ENCODE measurements at places on chromosomes 1 and 21.

GRCh38 chr21:27418346-27418745, 451.5 kb upstream of the ADAMTS5 start:
- no peak for DNase-seq

- DNase-seq, result no peak
These were observed 8.4 kb upstream of the PRMT2 start for GRCh38 chr21:46626975-46627501.

DNA sequence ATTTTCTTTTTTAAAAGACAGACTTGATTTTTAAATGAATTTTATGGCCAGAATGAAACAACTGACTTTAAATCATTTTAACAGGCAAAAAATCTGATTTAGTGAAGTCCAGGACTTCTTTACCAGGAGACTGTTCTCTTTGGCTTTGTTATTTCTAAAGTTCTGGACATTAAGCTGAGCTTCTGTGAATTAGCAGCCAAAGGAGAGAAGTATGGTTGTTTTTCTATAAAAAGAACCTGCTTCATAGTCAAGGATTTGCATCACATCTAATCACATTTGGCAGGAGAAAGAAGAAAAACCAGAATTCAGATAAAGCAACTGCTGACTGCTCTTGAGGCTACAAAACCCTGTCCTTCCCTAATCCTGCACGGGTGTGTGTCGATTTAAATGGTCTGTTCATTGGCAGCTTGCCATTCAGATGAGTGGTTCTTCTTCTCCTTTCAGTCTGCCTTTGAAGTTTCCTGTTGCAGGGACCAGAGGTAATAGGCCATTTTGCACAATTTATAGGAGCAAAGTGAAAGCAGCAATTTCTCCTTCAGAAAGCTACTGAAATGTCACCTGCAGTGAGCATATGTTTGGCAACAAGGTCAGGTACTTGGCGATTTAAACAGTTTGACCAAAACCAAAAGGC, 215.4 kb downstream of the OLFM3 start:
- no peak for DNase-seq

- no peak for DNase-seq
These were observed 235.2 kb upstream of the RAB4A start for GRCh38 chr1:229035748-229036082.

GRCh38 chr1:116409751-116410191, 36.7 kb downstream of the ATP1A1 start:
- DNase-seq, result no peak

DNA sequence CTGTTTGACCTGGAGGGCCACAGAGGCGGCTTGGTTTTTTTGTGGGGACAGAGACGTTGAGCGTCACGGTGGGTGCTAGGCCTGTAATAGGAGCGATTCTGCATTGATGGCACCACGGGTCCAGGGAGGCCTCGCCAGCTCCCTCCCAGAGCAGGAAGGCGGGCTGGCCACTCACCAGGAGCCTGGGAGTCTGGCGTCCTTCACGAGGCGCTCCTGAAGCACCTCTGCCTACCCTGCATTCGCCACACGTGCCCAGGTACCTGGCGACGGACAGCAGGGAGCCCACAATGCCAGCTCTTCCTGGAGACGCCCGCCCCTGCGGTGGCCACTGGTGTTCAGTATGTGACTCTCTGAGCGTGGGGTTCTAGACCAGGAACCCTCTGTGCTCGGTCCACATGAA, 69.9 kb upstream of the TRAPPC10 start:
- no peak for DNase-seq

GRCh38 chr21:42377211-42377950, 11.0 kb upstream of the TFF1 start:
- DNase-seq, result no peak

- no peak for DNase-seq
These were observed 147.5 kb downstream of the FOXD2 start for GRCh38 chr1:47585141-47585902.

GRCh38 chr1:18157352-18157751, 49.8 kb downstream of the IGSF21 start:
- no peak for DNase-seq

GRCh38 chr1:117321680-117322609, 45.3 kb upstream of the MAN1A2 start:
- no peak for DNase-seq

- DNase-seq, result no peak
These were observed 40.0 kb upstream of the CACNA1E start for GRCh38 chr1:181443231-181443853.

GRCh38 chr1:110722807-110723206, 48.1 kb upstream of the KCNA3 start:
- DNase-seq, result no peak

DNA sequence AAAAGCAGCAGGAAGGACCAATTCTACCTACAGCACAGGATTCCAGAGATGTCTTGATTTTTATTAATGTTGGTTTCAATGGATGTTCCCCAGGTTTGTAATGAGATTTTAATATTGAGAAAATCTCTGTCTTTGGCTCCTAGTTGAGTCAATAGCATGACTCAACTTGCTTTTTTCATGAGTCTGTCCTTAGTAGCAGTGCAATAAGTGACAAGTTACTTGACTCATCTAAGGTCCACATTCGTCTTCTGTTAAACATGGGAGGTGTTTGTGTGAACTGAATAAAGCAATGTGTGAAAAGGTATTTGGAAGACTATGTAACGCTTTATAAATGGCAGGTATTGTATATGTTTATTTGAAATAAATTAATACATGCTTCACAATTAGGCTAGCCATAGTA, 645.0 kb upstream of the PTBP2 start:
- DNase-seq, result no peak

GRCh38 chr1:161052899-161053298, 7.1 kb upstream of the USF1 start:
- no peak for DNase-seq

DNA sequence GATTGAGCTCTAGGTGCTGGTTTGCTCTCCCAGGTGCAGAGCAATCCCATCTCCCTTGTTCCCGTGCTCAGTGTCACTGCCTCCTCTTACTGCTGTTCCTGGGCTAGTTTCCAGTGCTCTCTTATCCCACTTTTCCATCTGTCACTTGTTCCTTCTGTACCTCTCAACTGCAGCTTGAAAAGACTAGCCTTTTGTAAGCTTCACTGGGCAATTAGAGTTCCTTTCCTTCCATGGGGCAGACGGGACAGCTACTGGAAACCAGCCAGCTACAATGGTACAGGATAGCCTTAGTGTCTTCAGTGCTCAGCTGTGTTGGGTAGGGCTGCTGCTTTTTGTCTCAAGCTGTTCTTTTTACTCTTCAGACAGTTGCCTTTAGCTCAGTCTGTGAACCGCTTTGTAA, 31.6 kb downstream of the AGT start:
- DNase-seq, result no peak

Measured in GM20000 (cell line).